HFF-Myc (cell line): ENCODE measurements at places on chromosomes 5 and 9.

GRCh38 chr9:18143073-18143745 is 330.7 kb upstream of the ADAMTSL1 start:
- DNase-seq: no peak

DNA sequence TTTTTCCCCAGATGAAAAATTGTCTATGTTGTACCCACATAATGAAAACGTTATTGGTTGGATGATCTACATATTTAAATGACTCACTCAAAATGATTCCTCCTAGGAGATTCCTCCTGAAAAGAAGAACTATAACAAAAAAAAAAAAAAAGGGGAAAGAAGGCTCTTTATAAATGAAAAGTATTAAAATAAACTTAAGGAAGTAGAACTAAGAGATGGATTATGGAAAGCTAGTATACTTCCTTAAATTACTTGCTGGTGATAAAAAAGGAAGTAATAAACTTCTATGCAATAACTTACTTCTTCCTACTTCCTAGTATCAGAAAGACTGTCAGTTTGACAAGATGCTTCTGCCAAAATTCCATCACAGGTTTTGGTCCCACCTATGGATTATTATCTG is 1087.7 kb downstream of the CDH12 start:
- no peak for DNase-seq

- DNase-seq: peak; percentile 69
Observed at GRCh38 chr9:86925686-86926085, 21.6 kb downstream of the GAS1 start.

DNA sequence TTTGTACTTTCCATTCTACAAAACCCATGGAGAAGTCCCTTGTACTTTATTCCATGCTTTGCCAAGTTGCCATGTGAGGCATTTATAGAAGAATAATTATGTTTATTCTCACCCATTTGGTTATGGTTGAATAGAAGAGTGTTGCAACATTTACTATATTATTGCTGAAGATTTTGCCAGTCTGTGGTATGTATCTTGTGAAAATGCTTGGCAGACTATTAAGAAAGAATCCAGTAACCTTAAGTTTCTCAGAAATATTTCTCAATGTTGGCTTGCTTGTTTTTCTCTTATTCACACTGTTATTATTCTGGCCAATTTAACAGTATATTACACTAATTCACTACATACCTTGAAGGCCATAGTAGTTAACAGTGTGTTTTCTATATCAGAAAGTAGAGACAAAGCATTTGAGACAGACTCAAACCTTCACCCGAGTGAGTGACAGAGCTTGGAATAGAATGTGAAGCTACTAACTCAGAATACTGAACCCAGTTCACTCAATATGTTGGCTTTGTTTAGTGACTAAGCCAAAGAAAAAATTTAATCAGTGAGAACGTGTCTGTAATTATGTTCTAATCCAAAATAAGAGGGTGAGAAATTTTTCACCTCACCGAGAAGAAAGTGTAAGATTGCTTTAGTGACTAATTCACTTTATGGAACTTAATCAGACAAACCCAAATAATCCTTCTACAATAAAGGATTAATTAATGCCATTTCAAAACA is 184.4 kb downstream of the CWC27 start:
- no peak for DNase-seq

DNA sequence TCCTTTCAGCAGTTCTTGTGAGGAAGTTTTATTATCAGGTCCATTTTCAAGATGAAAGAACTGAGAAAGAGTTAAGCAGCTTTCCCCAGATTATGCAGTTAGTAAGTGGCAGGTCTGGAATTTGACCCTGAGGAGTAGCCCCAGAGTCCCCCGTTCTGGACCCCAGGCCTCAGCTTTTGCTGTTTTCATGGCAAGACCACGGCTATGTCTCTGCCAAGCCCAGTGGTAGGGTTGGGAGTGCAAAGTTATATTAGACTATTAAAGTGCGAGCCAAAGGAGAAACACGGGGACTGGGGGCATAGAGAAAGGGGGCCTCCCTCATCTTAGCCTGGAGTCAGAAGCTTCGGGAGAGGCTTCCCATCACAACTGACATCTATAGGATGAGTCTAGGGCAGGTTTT is 19.3 kb upstream of the ORM1 start:
- no peak for DNase-seq

DNA sequence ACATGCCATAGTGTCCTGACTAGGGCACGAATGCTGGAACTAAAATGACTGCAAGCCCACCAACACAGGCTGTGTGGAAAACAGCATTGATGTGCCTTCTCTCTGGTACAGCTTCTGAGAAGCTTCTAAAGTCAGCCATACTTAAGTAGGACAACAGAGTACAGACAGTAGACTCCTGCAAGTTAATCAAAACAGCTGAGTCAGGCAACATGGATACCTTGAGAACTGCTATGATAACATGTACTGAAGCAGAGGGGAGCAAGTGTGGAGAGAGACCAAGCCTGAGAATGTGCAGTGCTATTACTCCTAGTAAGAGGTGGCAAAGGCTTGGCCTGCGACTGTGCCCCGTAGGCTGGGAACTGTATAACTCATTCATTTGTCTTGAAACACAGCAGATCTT is 2.5 kb downstream of the ISCA1 start:
- no peak for DNase-seq

DNA sequence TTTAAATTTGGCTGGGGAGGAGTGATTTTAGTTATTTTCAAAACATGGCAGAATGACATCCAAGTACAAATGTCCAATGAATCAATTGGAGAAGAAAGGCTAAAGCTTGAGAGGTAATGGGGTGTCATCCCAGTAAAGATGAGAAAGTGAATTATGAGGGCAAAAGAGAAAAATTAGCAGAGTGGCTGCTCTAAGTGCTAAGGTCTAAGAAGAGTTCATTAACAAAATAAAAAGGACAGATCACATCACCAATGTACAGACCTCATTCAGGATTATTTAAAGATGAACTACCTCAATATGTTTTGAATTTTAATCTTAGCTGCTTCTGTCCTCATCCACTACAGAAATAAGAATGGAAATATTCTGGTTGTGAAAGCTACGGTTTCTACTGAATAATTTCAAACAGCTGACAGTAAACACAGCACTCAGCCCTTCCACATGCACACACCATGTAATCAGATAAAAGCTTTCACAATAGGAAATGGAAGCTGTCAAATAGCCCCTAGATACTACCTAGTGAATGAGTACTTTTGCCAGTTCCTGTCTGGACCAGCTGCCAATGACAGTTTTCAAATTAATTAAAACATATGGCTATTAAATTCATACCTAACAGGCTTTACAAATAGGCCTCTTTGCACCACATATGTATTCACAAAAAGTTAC is 171.5 kb downstream of the SSBP2 start:
- no peak for DNase-seq

- peak; percentile 53 for DNase-seq
Observed at GRCh38 chr9:20744036-20744630, 60.1 kb downstream of the FOCAD start.

- DNase-seq: no peak
Observed at GRCh38 chr5:149200355-149200754, 59.1 kb downstream of the ABLIM3 start.

- DNase-seq: no peak
Observed at GRCh38 chr9:15475923-15476536, 34.7 kb downstream of the PSIP1 start.

GRCh38 chr5:5278815-5279381 is 138.8 kb downstream of the ADAMTS16 start:
- no peak for DNase-seq

- DNase-seq: no peak
Observed at GRCh38 chr5:32501071-32502002, 56.8 kb upstream of the ZFR start.

DNA sequence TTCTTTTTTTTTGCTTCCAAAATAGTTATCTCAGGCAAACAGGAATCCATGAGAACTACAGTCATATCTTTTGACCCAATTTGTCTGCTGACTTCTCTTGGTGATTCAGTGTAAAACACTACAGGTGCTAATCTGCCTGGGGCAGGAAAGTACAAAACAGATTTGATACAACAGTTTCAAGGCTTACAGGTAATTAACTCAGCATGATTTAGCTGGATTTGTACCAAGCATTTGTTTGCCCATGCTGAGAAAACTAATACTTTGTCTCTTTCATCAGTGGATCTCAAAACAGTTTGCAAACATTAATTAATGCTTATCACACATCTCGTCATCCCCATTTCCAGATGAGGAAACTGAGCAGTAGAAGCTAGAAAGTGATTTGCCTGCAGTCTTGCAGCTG is 312.5 kb upstream of the SEMA6A start:
- DNase-seq: no peak

GRCh38 chr5:57468481-57469163 is 14.0 kb downstream of the ACTBL2 start:
- no peak for DNase-seq

GRCh38 chr9:12185856-12186255 is 507.3 kb upstream of the TYRP1 start:
- no peak for DNase-seq

GRCh38 chr5:173201636-173202265 is 33.3 kb downstream of the NKX2-5 start:
- no peak for DNase-seq

- DNase-seq: no peak
Observed at GRCh38 chr5:31937226-31937625, 236.9 kb downstream of the GOLPH3 start.

- DNase-seq: no peak
Observed at GRCh38 chr5:91018200-91018599, 364.9 kb downstream of the ARRDC3 start.

DNA sequence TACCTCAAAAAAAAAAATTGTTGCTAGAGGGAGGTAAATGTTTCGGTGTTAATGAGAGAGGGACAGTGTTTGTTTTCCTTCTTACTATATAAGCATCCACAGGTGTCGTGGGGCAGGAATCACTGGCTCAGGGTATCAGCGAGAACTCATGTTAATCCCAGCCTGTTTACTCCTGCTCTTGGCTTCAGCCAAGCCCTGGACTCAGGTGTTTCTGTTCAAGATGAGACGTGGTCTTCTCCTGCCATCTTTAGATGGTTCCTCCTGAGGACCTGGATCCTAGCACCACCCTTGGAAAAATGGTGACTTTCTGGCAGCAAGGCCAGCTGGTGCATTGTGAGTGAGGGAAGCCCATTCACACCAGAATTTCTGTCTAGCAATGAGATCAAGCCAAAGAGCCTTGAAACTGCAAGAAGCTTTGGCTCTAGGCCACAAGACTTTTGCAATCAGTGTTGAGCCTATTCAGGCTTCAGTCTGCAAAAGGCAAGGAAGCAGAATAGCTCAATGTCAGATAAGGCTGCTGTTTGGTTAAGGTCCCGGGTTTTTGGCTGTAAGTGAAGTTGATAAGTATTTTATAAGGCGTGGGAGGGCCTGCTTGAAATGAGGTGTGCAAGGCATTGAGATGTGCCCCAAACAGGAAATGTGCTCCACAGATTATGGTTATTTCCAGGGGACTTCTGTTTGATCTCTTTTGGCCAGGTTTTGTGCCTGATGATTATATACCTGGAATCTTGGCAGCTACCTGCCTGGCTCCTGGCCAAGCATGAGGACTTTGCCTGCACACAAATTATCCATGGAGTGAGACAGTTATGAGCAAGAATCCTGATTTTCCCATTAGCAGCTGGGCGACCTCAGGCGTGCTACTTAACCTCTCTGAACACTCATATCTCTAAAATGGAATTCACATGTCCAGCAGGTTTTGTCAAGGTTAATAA is 99.8 kb downstream of the TENT4A start:
- DNase-seq: no peak

GRCh38 chr9:92276331-92277032 is 17.0 kb downstream of the IARS1 start:
- no peak for DNase-seq

DNA sequence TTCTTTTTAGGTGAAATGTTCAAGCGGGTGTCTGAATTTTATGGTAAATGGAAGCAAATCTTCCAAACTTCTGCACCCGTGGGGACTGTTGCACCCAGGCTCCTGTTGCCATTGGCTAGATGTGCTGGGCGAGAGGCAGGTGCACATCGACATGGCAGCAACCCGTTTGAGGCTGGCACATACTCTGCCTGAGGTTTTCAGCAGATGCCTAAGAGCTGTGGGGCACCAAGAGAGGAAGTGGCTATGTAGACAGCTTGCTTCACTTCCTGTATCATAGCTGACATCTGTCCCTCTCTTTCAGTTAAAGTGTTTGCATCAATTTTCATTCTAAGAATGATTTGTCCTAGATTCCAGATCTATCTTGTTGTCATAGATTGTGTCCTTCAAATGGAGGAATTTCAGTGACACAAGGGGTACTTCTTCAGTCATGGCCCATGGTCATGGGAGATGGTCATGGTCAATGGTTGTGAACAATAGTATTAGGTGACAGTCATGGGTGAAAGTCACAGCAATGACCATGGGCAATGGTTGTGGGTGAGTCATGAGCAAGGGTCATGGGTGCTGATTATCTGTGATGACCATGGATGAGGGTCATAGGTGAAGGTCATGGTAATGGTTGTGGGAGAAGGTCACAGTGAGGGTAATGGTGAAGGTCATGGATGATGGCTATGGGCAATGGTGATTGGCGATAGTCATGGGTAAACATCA is 115.1 kb upstream of the IRX4 start:
- no peak for DNase-seq
